Anterior cingulate cortex (tissue), 58 donors: ENCODE measurements at places on chromosomes 12 and 14.

GRCh38 chr14:95885866-95886265, 9.2 kb downstream of the TUNAR start:
- DNase-seq = peak; percentile 2

- no peak for DNase-seq
Measured at GRCh38 chr12:95593266-95593871, 42.1 kb upstream of the USP44 start.

- no peak for DNase-seq
Measured at GRCh38 chr12:96398424-96399119, 1.7 kb downstream of the CDK17 start.

GRCh38 chr12:29537298-29537697, 39.8 kb upstream of the OVCH1 start:
- no peak for DNase-seq

DNA sequence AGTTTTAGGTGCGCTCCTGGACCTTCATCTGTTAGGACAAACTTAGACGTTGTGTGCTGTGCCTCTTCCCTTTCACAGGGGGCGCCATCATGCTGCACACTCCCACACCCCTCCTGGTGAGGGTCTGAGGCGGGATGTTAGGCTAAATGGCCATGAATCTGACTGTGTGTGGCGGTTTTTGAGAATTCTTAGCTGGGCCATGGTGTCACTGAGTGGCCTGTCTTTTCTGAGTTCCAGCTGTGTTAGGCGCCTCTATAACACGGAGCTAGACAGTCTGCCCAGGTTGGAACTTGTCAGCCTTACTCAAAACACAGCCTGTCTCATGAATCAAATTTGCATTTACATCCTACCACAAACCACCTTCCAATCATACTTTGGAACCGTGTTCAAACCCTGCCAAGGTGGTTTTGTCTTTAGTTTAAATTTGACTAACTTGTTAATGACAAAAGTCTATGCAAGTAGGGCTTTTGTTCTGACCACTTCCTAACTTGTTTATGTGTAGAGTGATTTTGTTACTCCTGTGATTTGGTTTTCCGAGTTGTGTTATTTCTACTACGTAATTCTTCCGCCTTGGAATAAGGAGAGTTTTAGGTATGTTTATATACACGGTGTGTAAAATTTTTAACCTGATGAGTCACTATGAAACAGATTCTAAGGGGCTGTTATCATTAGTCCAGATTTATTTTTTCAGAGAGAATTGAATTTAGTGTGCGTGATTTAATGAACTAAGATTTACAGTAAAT, 19.6 kb downstream of the ACVR1B start:
- no peak for DNase-seq

DNA sequence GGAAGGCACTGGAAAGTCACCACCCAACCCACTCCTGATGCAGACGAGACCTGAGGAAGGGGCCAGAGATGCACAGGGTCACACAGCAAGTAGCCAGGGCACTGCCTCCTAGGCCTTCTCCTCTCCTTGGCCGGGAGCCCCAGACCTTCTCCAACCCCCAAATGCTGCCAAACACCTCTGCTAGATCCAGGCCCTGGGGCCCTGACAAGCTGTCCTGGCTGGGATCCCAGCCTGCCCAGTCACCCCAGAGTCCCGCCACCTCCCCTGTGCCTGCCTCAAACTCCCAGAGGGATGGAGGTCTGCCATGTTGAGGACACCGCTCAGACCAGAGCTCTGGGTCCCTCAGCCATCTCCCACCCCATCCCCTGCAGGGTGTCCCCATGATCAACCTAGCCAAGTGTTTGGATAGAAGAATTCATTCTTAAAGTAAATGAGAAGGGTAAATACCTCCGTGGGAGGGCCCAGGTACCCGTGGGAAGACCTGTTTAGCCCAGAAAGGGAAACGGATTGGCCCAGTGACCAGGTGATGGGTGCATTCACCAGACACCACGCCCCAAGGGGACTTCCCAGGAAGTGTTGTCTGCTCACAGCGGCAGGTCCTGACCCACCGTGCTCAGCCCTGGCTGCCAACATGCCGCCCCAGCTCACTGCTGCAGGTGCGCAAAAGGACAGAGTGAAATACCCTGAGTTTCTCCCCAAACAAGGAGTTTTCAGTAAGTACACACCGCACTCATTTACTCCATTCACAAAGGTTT, 4.6 kb upstream of the DIO3 start:
- no peak for DNase-seq

DNA sequence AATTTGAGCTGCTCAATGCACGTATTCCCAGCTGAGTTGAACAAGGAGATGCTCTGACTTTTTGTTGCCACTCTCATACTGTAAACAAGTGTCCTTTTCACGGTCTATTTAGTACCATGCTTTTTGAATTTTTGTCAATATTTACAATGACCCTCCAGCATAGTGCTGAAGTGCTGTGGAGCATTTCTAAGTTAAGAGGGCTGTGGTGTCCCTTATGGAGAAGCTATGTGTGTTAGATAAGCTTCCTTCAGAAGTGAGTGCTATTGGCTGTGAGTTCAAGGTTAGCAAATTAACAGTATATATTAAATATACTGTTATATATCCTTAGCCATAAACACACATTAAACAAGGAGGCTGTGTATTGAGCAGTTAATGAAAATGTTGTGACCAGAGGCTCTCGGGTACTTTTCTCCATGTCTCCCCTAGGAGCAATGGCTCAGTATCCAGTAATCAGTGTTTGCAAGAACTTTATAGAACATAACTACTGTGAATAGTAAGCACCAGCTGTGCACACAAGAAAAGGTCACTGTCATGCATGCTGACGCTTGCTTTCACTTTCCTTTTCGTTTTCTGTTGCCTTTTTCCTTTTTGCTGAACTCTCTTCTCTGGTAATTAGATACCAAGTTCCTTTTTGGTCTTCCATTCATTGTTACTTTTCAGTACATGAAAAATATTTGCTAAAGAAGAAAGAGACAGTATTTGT, 187.2 kb upstream of the NEDD1 start:
- DNase-seq = no peak

DNA sequence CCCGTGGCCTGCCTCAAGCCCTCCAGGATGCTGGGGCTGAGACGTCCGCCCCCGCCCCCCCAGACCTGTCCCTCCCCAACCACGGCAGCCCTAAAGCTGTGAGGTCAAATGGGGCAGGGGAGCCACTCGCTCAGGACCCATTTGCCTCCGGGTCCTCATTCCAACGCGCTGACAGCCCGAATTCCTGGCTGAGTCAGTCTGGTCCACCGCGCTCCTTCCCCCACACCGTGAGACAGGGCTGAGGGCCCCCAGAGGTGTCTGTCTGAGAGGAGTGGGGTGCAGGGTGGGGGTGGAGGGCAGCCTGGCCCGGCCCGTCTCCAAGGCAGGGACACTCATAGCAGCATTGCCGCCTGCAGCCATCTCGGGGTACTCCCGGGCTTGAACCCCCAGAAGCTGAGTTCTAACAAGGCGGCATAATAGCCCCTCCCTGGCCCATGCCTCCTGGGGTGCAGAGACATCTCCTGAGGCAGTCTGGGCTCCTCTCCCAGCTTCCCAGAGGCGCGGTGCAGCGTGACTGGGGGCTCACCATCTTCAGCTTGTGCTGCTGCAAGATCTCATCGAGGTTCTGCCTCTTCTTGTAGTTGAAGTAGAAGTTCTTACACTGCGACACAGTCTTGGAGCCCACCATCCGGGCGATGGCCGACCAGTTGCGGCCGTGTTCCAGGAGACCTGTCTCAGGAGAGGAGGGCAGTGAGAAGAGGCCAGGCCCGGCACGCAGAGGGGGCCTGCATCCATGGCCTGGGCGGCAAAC, 90.5 kb downstream of the RFLNA start:
- DNase-seq = no peak

DNA sequence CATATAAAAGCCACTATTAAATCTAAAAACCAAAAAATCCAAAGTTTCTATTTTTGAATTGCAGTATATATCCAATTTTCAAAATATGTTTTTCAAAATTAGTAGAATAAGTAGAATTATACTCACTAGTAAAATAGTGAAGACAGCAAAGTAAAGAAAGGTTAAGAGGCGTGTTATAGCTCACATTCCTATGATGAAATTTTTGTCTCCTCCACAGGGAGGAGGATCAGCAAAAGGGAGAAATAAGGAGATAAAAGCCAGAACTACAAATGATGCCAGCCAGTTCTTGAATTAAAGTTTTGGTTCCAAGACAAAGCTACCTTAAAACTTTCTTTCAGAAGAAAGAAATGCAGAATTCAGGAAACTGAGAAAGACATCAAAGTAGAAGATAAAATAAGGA, 50.0 kb downstream of the C2CD5 start:
- no peak for DNase-seq

- no peak for DNase-seq
Measured at GRCh38 chr14:27184427-27184826, 586.6 kb upstream of the NOVA1 start.

GRCh38 chr14:53874704-53875103, 81.9 kb downstream of the BMP4 start:
- no peak for DNase-seq

- no peak for DNase-seq
Measured at GRCh38 chr12:98224584-98225221, 290.7 kb upstream of the TMPO start.

DNA sequence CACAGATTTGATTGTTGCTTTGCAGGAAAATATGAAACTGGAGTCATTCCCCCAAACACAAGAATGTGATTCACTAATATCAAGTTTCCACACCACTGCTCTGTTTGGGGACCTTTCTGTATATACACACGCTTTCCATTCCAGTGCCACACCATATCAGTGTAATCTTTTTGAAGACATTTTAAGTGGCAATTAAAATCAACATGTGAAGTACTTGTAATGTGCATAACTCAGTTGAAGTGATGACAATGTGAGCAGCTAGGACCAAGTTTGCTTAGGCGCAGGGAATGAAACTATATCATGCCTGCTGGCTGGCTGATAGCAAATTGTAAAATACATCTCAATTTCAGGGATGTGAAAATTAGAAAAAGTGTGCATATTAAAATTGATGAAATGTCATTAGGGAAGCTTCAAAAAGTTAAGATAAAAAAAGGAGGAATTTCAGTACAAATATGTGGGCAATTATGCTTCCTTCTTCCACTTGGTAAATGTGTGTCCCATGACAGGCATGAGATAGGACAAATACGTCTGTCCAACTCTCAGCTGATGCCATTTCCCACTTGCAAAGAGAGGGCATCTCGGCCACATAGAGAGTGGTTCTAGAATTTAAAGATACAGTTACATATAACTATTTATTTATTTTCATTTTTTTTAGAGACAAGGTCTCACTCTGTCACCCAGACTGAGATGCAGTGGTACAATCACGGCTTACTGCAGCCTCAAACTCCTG, 43.7 kb downstream of the HSPB8 start:
- no peak for DNase-seq

- no peak for DNase-seq
Measured at GRCh38 chr14:73477618-73478266, 13.0 kb upstream of the RIOX1 start.
